ENCODE measurements at places on chromosomes 4 and X.

DNA sequence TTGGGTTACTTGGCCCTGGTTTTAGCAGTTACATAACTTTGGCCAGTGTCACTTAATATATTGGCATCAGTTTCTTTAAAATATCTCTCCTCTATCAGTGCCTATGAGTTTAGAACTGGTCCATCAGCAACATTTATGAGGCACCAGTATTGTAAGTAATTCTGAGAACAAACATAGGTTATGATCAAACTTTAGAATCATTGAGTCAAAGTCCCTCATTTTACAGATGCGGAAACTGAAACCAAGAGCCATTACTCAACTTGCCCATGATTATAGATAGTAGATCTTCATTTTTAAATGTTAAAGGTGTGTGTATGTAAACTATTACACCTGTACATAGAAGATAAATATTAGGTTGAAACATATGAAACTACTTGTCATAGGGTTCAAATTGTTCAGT, 4.5 kb downstream of the NIPAL1 start:
- DNase-seq = no peak

DNA sequence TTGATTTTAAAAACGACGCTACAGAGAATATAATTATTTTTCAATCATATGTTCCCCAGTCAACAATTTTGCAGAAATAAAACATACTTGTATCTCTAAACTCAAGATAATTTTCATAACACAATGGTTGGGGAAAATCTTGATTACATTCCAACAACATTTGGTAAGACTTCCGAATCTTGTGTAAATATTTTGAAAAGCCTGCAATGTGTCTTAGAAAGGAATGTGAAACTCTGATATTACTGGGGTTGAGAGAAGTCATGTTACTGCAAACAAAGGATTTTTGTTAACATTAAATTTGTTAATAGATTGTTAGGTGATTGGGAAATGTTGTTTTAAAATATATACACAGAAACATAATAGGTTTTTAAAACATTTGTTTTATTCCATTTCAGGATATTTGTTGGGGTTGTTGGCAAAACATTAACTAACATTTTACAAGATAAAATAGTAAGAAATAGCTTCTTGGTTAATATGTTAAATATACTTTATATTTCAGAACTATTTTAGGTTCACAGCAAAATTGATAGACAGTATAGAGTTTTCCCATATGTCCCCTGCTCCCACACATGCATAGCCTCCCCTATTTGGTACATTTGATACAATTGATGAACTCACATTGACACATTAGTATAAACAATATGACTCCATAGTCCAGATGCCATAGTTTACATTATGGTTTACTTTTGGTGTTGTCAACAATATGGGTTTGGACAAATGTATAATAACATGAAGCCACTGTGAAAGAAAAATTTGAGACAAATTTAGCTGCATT, 218.6 kb upstream of the FAM47A start:
- DNase-seq = no peak

GRCh38 chrX:48864210-48864609, 28.8 kb upstream of the PCSK1N start:
- DNase-seq = no peak

DNA sequence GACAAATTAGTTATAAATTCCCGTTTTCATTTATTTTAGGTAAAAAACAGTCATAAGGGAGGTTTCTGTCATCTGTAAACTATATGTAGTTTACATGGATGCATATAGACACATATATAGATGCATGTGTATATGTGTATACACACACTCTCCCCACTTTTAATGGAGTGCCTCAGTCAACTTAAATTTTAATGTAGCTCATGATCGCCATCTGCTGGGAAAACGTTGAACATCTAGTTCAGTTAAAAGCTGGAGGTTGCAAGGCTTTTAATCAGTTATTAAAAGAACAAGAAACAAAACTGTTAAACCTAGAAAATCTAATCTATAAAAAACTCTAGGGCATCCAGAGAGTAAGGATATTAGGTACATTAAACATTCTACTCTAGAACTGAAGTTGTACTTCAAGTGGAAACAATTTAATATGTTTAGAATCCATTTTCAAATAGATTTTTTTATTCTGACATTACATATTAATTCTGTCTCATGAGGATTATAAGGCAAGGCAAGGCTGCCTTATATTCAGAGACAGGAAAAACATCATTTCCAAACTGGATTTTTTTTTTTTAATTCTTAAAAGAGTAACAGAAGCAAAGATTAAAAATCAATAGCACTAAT, 122.6 kb downstream of the SHISA3 start:
- DNase-seq = peak; percentile 2

- no peak for DNase-seq
Observed at GRCh38 chr4:1544861-1545281, 138.6 kb upstream of the NKX1-1 start.

- no peak for DNase-seq
Observed at GRCh38 chr4:130028552-130028951, 932.6 kb downstream of the C4orf33 start.

- DNase-seq = no peak
Observed at GRCh38 chr4:76767983-76768382, 130.0 kb downstream of the SOWAHB start.

- no peak for DNase-seq
Observed at GRCh38 chr4:152776352-152776751, 3.2 kb downstream of the TIGD4 start.

- no peak for DNase-seq
Observed at GRCh38 chr4:1361431-1361830, 14.4 kb downstream of the UVSSA start.

DNA sequence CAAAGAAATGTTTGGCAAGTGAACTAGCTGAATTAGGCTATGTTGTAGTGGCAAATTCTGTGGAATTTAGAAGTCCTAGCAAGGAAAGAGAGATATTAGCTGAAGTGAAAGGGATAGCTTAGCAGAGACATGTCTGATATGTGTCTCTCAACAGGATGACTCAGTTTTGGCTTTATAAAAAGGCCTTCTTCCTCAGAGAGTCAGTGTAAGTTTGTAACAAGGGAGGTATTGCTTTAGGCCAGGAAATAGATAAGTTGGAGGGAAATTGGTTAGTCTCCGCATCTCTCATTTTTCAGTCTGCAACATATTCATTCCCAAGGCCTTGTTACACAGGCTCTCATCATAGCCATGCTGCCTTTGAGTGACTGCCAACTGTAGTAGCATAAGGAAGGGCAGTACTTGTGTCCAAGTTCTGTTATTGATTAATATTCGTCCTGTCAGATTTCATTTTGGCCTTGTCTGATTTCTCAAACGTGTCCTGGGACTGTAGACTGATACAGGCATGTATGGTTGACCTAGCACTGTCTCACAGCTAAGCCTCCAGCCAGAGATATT, 4.0 kb downstream of the TMEM164 start:
- DNase-seq = no peak

DNA sequence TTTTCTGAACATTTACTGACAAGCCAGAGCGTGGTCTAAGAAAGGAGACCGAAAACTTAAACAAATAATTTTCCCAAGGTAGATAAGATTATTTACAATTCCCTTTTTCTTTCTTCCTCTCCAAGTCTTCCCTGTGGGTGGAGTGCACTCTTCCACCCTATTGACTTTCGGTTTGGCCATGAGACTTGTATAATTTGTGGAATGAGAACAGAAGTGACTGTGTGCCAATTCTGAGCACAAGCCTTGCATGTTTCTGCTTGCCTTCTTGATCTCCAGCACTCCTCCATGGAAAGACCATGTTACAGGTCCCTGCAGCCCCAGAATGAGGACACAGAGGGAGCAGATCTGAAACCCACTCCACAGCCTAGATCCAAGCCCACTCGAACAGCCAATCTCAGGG, 150.0 kb upstream of the HPGD start:
- no peak for DNase-seq

DNA sequence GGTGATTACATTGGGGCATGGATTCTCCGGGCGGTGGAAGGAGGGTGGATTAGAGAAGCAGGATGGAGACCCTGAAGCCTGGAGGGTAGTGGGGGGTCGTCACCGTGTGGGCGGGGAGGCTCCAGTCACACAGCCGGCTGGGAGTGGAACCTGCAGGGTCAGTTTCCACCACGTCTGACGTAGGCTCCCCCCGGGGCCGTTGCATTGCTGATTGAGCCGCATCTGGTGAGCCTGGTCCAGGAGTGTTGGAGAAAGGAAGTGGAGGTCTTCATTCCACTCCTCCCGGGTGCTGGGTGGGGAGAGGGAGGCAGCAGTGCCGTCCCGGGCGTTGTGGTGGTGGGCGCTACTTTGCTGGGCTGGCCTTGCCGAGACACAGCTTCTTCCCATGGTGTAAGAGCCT, 28.1 kb downstream of the TBC1D14 start:
- no peak for DNase-seq

DNA sequence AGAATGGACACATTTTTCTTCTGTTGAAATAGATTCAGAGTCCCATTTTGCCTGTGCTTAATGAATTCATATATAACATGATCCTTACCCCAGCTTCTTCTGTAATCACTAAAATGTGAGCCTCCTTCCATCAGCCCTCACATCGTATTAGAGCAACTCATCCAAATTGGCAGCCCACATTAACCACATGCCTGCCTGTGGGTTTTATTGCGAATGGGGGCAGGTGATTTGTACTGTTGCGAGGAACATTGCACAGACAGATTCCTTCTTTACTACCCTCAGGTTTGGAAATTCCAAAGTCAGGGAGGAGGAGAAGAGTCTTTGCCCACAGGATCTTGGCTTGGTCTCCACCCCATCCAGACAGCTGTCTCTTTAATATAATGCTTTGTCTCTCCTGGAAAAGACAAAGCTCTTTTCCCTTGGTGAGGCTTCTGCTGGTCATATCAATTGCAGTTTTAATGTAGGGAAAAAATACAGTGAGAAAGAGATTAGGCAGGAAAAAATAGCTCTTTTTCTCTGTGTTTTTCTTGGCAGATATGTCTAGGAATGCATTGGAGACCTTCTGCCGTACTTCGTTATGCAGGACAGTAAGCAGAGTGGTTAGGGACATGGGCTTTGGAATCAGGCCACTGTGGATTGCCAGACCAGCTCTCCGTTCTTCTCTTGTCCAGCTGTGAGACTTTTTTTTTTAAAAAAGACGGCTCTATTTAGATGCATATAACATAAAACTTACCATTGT, 371.2 kb downstream of the AFF2 start:
- DNase-seq = no peak

DNA sequence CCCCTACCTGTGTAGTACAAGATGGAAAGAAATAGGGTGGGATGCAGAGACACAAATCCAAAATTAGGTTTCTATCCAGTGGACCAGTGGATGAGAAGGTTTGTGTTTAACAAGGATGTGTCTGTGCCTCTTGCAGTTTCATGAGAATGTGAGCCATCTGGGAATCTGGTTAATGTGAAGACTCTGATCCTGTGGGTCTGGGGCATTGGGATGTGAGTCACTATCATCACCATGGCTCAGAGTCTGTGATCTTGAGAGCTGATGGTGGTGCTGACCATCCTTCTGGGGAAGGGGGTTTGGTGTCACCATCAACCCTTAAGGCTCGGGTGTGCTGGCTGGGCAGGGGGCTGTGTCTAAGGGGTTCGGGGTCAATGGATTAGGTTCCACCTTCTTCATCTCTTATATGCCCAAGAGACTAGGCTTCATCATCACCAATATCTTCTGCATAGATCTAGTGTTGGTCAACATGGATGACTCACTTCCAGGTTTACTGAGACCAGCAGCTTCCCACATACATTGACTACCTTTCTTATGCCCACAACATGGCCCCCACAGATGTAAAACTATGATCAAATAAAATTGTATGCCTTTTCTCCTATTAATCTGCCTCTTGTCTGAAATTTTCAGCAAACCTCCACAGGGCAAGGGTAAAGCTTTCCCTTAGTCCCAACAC, 65.7 kb upstream of the MID1 start:
- DNase-seq = no peak

- DNase-seq = no peak
Observed at GRCh38 chrX:63743596-63743995, 41.4 kb downstream of the ARHGEF9 start.

DNA sequence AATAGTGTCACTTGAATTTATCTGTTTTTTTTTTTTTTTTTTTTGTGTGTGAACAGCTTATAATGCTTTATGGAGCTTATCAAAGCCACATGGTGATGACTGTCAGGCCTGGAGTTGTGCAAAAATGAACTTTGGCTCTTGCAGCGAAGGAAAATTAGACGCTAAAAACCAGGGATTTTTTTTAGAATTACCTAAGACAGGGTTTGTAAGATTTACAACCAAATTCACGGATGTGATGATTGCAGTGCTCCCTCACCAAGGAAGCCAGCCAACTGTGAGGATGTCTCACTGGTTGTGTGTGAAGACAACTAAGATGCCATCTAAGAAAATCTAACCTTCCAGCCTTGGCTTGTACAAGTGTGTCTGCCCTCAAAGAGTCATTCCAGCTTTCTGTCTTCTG, 127.1 kb upstream of the SLC4A4 start:
- DNase-seq = no peak

GRCh38 chrX:82362990-82363389, 1145.1 kb upstream of the POU3F4 start:
- no peak for DNase-seq

DNA sequence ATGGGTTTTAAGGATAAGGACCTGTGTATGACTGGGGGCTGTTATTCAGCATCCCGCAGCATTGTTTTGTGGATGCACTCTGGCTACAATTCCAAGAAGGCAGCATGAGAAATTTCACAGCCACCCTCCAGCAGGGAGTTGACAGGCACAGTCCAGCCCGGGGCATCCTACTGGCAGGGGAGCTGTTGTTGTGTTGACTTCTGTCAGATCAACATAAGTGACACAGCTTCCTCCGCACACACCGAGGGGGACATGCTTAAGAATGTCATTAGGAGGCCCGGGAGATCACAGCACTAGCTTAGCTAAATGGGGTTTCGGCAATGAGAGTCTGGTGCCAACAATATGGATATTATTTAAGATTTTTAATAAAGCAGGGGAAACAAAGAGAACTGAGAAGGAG, 326.5 kb downstream of the ASMT start:
- no peak for DNase-seq

- DNase-seq = no peak
Observed at GRCh38 chr4:8333726-8334460, 64.3 kb downstream of the HTRA3 start.

DNA sequence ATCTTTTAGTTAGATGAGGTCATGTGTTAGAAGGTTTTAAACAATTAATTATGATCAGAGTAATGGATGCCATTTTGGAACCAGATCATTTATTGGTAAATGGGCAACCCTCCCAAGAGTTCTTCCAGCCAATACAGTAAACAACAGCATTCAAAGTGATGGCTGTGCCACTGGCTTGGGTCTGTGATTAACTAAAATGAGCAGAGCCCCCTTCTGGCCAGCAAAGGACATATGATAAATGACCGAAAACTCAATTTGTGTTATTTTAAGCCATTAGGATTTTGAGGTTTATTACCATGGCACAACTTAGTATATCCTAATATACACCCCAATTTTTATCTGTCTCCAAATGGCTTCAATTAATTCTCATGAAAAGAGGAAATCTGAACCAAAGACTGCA, 90.8 kb upstream of the NPFFR2 start:
- no peak for DNase-seq

DNA sequence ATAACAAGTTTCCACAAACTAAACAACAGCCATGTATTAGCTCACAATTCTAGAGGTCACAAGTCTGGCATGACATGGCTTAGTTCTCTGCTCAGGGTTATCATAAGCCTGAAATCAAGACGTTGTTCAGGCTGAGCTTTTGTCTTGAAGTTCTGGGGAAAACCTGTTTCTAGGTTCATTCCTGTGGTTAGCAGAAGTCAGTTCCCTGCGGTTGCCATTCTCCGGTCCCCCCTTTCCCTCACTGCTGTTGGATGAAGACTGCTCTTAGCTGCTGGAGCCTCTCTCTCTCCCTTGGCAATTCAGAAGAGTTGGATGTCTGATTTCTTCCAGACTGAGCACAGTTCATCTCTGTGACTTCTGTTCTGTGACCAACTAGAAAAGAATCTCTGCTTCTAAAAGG, 962.6 kb downstream of the PCDH7 start:
- DNase-seq = no peak

- DNase-seq = no peak
Observed at GRCh38 chrX:64894454-64895038, 81.7 kb downstream of the ZC4H2 start.
